ENCODE measurements at places on chromosomes 2 and 18.

- no peak for DNase-seq
These were observed 52.1 kb downstream of the NCK2 start for GRCh38 chr2:105796791-105797190.

GRCh38 chr2:143893371-143893770 is 626.5 kb downstream of the ZEB2 start:
- DNase-seq = no peak

- no peak for DNase-seq
These were observed 278.4 kb downstream of the TMX3 start for GRCh38 chr18:68436485-68436884.

GRCh38 chr2:160399880-160400279 is 93.7 kb downstream of the RBMS1 start:
- DNase-seq = no peak

- DNase-seq = no peak
These were observed 4.7 kb downstream of the ZEB2 start for GRCh38 chr2:144515099-144515695.

GRCh38 chr2:69764286-69765095 is 22.6 kb downstream of the ANXA4 start:
- DNase-seq = no peak

DNA sequence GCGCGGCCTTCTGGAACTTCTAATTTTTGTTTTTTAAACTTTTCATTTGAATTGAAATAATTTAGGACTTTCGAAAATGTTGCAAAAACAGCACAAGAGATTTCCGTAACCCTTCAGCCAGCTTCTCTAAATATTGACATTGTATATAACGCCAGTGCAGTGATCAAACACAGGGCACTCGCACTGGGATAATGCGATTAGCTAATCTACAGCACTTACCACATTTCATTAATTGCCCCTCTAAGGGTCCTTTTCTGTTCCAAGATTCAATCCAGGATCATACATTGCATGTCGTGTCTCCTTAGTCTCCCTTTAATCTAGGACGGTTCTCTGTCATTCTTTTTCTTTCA is 343 bp upstream of the CD302 start:
- DNase-seq = no peak

DNA sequence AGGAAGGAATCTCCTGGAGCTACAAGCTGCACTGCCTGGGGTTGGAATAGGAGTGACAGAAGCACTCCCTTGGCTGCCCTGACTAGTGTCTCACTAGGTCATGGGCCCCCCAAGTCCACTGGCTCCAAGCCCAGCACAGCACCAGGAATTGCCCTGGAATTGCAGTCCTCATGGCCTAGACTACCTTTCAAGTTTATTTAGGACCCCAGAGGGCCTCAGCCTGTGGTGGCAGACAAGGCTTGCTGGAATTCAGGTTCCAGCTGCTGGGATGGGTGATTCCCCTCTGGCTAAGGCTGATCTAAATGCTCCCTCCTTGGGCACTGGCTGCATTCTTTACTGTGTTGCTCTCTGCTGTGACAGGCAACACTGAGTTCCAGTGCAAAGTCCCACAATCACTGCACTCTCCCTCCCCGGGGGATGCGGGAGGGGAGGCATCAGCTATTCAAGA is 14.0 kb downstream of the STRADB start:
- DNase-seq = no peak

DNA sequence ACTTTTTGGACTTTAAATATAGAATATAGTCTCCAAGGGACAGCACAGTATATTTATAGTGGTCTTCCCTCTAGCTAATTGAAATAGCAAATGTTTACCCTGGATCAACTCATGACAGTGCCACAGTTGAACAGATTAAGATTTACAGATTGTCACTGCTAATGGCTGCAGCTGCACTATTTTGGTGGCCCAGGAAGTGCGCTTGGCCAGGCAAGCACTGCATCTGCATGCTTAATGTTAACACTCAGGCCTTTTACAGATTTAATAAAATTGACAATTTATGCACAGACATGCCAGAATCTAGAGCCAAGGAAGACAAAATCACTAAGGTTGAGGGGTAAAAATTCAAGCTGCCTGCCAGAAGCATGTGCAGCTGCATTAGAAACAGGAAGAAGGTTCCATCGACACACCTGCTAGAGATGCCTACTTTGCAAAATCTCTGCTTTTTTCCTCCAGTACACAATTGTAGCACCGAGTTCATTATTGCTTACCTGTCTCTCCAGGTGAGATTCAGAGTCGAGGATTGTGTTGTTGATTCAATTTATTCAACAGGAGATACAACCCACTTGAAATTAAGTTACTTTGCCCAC is 1042.3 kb upstream of the NRXN1 start:
- DNase-seq = no peak

GRCh38 chr2:39981883-39982311 is 202.8 kb upstream of the THUMPD2 start:
- DNase-seq = no peak

GRCh38 chr2:85183076-85183475 is 49.9 kb downstream of the TCF7L1 start:
- no peak for DNase-seq

- no peak for DNase-seq
These were observed 473.0 kb downstream of the SOX11 start for GRCh38 chr2:6164986-6165747.

DNA sequence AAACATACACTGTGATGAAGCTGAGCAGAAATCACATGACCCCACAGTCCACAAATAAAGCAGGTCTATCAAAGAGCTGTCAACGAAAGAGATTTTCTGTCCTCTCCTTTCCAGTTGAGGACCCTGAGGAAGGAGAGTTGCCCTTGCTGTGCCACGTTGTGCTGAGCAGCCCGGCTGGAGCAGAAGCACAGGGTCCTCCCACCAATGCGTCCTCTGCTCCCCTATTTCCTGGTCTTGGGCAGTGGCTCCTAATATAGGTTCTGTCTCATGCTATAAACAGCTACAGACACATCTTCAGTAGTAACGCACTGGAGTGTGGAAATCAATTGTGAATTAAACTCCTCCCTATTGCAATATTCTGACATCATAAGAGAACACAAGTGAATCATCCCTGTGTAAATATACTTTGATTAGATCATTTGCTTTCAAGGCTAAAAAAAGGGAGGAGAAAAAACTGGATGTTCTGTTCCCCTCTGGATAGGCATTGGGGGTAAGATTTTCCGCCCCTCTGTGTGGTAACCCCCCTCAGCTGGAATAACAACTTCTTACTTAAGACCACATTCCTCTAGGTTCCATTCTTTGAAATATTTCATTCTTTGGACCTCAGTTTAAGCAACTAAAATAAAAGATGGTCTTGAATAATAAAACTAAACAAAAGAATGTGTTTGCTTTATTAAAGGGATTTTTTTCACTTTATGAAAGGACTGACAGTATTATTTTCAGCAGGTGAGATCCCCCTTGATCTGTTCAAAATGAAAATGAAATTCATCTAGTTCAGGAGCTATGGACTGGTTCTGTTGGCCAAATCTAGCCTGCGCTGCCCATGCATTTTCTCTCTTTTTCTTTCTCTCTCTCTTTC is 8.3 kb upstream of the RHOB start:
- DNase-seq = no peak

DNA sequence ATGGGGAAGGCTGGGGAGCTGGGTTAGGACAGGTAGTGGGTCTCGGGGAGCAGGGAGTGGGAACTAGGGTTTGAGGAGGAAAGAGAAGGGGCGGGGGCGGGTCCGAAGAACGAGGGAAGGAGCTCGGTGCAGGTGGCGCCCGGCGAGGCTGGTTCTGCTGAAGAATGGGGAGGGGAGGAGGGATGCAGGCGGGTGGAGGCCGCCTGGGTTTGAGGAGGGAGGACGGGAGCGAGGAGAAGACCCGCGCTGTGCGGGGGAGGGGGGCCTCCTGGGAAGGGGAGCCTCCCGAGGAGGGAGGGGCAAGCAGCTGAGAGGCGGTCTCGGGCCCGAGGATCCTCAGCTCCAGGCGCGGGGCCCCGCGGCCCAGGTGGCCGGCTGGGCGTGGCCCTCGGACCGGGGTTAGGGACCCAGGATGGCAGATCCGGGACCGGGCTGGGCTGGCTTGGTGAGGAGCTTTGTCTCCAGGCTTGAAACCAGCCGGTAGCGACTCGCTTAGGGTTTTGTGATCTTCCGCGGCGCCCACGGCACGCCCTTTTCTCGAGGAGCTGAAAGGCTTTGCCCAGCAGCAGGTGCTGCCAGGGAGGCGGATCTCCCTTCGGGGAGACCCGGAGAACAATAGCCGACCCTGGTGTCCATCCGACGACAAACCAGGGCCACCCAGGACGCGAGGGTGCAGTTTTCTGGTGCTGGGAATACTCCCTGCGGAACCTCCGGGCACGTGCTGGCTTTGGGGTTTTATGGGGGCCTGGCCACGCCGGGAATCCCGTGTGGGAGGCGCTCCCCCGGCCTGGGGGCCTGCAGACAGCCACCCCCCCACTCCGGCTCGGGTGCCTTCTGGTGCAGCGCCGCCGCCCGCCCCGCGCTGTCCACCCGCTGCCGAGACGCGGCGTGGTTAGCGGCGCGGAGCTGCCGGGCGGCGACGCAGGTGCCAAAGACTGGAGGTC is 1.4 kb downstream of the DPYSL5 start:
- DNase-seq = no peak

DNA sequence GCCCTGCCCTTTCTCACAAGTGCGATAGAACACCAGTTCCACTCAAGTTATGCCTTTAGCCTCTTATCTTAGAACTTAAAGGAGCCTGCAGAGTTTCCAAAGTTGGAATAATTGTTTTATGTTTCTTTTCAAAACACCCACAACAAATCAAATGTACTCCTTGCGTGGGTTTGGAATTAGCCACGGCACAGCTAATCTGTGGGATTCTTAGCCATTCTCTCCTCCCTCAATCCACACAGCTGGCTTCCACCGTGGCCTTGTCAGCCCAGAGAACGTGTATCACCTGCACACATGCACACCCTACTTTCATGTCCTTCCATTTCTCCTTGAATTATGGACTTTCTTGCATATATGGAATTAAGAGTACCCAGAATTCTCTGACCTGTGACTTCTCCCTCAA is 135.1 kb upstream of the LTBP1 start:
- no peak for DNase-seq

- DNase-seq = no peak
These were observed 9.0 kb upstream of the BMP10 start for GRCh38 chr2:68880213-68880612.

DNA sequence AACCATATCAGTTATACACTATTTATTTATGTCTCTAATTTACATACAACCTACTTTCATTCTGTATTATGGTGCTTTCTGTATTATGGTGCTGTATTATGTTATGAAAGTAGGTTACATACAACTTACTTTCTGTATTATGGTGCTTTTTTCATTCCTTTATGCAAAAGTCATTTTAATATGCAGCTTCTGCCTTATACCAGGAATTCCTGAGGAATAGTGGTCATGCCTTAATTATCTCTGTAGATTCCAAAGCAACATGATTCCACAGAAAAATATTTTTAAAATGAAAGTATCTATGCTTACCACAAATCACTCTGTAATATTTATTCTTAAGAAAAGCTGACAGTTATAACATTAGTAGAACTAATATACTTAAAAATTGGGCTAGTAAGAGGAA is 922.0 kb upstream of the NRXN1 start:
- DNase-seq = no peak

DNA sequence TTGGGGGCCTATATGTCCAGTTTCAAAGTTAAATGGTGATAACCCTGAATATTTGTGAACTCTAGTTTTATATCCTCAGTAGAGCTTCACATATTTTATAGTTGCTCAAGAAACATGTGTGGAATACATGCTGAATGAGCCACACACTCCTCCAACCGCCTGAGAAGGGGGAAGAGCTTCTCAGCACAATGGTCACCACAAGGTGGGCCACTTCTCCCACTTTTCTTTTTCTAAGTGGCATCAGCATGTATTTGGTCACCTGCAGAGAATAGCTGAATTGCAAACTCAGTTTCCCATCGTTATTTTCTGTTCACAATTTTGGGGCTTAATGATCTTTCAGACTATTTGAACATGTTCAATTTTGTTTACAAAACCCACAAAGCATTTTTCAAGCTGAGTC is 340.5 kb downstream of the PARD3B start:
- DNase-seq = no peak

DNA sequence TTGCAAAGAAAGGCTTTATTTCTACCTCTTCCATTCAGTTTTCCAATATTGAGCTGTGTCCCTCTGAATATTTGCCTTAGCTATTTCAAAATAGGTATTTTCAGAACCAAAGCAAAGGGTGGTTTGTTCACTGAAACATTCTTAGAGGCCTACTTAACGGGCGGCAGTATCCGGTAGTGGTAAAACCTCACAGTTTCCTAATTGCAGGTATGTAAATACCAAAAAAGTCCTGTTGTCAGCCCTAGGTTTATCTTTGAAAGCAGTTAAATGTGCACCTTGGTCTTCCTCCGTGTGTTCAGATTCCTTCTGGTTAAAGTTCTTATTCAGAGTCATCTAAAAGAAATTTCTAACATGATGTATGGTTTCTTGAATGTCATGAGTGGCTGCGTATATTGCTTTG is 38.9 kb downstream of the CCNT2 start:
- no peak for DNase-seq

GRCh38 chr2:174142290-174142689 is 106.0 kb downstream of the OLA1 start:
- no peak for DNase-seq

DNA sequence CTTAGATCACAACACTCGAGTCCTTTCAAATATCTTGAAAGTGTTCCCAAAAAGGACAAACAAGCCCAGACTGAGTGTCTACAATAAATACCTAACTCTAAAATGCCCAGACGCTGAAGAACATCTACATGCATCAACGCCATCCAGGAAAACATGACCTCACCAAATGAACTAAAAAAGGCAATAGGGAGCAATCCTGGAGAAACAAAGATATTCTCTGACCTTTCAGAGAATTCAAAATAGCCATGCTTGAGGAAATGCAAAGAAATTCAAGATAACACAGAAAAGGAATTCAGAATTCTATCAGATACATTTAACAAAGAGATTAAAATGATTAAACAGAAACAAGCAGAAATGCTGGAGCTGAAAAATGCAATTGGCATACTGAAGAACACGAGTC is 61.2 kb upstream of the CHN1 start:
- DNase-seq = no peak

DNA sequence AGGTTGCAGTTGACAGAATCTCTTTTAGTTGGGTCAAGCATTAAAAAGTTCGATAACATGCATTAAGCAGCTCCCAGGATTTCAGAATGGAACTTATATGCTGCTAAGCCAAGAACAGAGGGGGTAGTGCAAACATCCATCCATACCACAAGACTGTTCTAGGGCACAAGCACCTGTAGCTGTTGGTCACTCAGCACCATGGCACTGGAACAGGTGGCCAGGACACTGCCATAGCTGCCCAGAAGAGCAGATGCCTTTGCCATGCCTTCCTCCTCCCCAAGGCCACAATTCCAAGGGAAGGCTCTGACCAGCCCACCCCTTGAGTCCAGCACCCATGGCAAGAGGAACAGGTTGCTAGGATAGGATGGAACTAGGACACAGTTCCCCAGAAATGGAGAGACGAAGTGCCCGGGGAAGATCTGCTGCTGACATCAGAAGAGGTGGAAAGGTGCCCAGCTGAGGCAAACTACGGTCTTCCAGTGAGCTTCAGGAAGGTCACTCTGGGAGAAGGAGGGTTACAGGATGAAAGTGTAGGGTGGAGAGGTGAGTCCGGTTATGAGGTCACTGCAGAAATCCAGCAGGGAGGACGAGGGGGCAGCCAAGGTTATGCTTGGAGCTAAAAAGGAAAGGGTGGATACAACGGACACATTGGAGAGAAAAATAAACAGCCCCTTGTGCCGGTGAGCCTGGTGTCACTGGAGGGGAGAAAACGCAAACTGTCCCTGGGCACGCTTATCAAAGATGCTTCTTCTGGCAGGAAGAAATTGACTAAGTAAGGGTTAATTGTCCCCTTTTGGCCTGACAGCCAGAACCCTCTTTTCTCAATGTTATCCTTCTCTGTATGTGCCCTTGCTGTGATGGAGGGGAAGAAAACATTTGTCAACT is 41.9 kb downstream of the C1QL2 start:
- no peak for DNase-seq
